ENCODE measurements at places on chromosomes 12 and 14. TPM values are rescaled to one million over a fixed set of nuclear protein-coding genes. Genes with fewer than 3 reads are reported as not detected.

Gene NOC4L
- 32.5 TPM for total RNA-seq

Gene EPYC
- not detected for total RNA-seq

Gene PZP
- total RNA-seq: not detected

Gene RNASE3
- total RNA-seq: not detected

Gene LALBA
- not detected for total RNA-seq

Gene PPP4R3A
- total RNA-seq: 136 TPM

Gene TMEM119
- 0.30 TPM for total RNA-seq

Gene VRTN
- total RNA-seq: not detected

Gene TXNDC16
- total RNA-seq: 9.7 TPM

Gene FSCB
- not detected for total RNA-seq

Gene PPFIA2
- not detected for total RNA-seq

Gene DIABLO
- total RNA-seq: 48.1 TPM

Gene KRT75
- not detected for total RNA-seq

Gene GNG2
- 204 TPM for total RNA-seq

All from T-helper 2 cell treated with Interferon-gamma antibody and Interleukin-4, amounts not matched to agents 100 ng/mL and 5 ng/mL, for 36 hours (primary cell).